ENCODE measurements at places on chromosomes 16 and 17. TPM values are rescaled to one million over a fixed set of nuclear protein-coding genes. Genes with fewer than 3 reads are reported as not detected.

Gene CRYBA1
- polyA plus RNA-seq: not detected

DNA sequence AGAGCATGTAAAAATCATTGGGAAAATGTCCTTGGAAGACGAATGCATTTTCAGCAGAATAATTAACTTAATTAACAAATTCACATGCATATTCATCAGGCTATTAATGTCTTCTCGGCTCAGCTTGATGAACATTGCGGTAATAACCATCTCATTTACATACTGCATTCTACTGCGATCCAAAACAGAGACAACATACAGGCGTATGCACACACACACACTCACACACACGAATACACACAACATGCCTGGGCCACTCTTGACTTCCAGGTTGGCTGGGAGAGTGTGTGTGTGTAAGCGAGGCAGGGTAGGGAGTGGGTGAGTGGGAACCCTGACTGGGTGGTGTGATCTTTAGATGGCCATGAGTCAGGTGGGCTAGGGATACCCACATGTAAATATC is 44.7 kb downstream of the NEUROD2 start:
- DNase-seq: no peak
- no peak overlapping the region for H3K27ac ChIP-seq
- no peaks in the 10 kb centered on the region for H3K27me3 ChIP-seq
- H3K36me3 ChIP-seq: peaks cover 22% of the 10 kb centered on the region
- peaks cover 44% of the 10 kb centered on the region for H3K4me1 ChIP-seq

Gene SDR42E1
- polyA plus RNA-seq: 1.1 TPM

DNA sequence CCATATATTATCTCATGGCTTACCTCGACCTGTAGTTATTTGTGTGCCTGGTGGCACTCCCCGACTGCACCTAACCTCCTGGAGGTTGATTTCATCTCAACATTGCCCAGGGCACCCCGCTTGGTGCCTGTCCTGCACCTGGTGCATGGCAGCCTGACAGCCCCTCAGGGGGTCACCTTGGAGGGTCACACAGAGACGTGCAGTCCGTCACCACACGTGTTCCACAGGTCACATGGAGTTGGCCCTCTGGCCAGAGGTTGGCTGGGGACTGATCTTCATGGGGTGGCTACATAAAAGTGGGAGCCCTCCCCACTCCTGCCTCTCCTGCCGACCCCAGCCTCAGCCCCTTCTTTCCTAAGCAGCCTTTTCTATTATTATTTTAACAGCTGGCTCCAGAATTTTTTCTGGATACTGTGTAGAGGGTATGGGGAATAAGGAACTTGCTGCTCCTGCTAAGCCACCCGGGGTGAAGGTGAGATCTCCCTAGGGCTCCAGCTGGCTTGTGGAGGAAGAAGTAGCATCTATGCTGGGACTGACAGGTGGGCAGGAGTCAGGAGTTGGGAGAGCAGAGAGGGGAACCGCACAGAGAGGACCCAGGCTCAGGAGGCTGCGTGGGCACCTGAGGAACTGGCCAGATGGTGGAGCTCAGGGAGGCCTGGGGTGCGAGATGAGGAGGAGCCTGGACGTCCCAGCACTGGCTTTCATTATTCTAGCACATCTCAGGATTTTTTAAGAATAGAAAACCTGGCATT is 12.5 kb upstream of the NKD1 start:
- H3K4me1 ChIP-seq: no peaks in the 10 kb centered on the region
- peaks cover 16% of the 10 kb centered on the region for H3K27me3 ChIP-seq
- DNase-seq: no peak
- H3K4me3 ChIP-seq: no peak overlapping the region

- H3K27ac ChIP-seq: no peak overlapping the region
- no peaks in the 10 kb centered on the region for H3K36me3 ChIP-seq
- H3K4me3 ChIP-seq: no peak overlapping the region
- DNase-seq: no peak
- peaks cover 16% of the 10 kb centered on the region for H3K4me1 ChIP-seq
Observed at GRCh38 chr17:19712436-19713004, 3.9 kb downstream of the SLC47A2 start.

DNA sequence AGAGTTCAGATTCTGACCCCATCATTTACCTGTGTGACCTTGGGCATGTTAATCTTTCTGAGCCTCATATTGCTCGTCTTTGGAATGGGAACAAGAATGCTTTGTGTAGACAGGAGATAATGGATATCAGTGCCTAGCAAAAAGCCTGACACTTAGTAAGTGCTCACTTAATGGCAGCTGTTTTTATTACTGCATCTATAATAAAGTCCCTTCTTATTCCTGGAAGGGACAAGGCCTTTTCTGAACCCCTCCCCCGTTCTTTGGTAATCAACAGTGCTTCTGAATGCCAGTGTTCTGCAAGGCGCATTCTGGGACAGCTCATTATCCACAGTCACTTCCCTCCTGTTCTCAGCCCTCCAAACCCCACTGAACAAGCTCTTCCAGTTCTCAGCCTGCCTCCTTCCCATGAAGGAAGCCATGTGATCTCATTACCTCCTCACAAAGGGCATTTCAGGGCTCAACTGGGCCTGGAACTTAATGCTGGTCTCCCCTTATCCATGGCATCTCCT is 25.1 kb upstream of the SUPT4H1 start:
- H3K4me3 ChIP-seq: no peak overlapping the region
- peaks cover 2% of the 10 kb centered on the region for H3K27me3 ChIP-seq
- H3K36me3 ChIP-seq: no peaks in the 10 kb centered on the region
- H3K27ac ChIP-seq: no peak overlapping the region
- no peak for DNase-seq
- H3K4me1 ChIP-seq: peaks cover 5% of the 10 kb centered on the region

DNA sequence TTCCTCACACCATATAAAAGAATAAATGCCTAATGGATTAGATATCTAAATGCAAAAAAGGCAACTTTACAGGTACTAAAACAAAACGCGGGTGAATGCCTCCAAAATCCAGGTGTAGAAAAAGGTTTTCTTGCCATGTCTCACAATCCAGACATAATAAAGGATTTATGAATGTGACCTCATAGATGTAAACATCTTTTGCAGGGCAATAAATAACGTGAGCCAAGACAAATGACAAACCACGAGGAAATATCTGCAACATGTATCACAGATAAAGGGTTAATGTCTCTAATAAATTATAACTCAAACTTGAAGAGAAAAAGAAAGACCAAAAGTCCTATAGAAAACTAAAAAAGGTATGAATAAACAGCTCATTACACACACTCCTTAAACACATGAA is 180.7 kb downstream of the PARN start:
- DNase-seq: no peak
- H3K4me3 ChIP-seq: no peak overlapping the region
- no peaks in the 10 kb centered on the region for H3K27me3 ChIP-seq
- H3K36me3 ChIP-seq: no peaks in the 10 kb centered on the region
- H3K27ac ChIP-seq: no peak overlapping the region
- peaks cover 4% of the 10 kb centered on the region for H3K4me1 ChIP-seq

DNA sequence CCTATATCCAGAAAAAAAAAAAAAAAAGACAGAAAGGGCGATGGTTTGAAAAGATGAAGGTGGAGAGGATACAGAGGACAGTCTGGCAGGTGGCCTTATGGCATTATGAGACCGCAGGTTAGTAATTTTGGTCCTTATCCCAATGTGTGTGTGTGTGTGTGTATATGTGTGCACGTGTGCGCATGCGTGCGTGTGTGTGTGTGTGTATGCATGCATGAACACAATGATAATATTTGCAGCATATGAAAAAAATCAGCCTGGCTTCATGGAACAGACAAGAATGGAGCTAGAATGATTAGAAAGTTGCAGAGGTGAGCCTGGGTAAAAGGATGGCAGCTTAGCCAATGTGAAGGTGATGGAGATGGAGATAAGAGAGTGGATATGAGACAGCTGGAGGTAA is 83.4 kb downstream of the LYRM1 start:
- H3K27ac ChIP-seq: no peak overlapping the region
- H3K4me1 ChIP-seq: no peaks in the 10 kb centered on the region
- no peaks in the 10 kb centered on the region for H3K27me3 ChIP-seq
- H3K36me3 ChIP-seq: no peaks in the 10 kb centered on the region
- no peak for DNase-seq
- no peak overlapping the region for H3K4me3 ChIP-seq

Gene GUCY2D
- polyA plus RNA-seq: not detected

GRCh38 chr17:63419398-63419797 is 26.7 kb downstream of the CYB561 start:
- H3K4me1 ChIP-seq: no peaks in the 10 kb centered on the region
- no peak overlapping the region for H3K27ac ChIP-seq
- no peak overlapping the region for H3K4me3 ChIP-seq
- H3K36me3 ChIP-seq: peaks cover 94% of the 10 kb centered on the region
- DNase-seq: no peak

DNA sequence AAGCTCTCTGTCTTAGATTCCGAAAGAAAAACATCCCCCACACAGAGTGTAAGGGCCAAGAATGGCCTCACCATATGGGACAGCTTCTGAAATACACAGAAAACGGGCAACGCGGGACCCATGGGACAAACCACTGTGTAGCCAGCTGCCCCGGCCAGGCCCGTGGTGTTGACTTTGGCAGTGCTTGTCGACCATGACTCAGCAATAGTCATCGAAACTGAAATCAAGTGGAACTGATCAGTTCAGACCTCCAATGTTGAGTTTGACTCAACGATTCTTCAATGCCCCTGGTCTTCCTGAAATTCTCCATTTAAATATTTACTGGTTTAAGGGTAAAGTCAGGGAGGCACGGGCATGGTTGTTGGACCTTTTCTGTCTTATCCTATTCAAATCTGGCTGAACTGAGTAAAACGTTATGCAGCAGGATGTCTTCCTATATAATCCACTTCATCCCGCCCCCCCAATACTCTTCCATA is 27.5 kb downstream of the ZFHX3 start:
- peak; percentile 58 for DNase-seq
- peaks cover 24% of the 10 kb centered on the region for H3K4me1 ChIP-seq
- H3K27ac ChIP-seq: no peak overlapping the region
- no peaks in the 10 kb centered on the region for H3K36me3 ChIP-seq
- H3K27me3 ChIP-seq: no peaks in the 10 kb centered on the region

DNA sequence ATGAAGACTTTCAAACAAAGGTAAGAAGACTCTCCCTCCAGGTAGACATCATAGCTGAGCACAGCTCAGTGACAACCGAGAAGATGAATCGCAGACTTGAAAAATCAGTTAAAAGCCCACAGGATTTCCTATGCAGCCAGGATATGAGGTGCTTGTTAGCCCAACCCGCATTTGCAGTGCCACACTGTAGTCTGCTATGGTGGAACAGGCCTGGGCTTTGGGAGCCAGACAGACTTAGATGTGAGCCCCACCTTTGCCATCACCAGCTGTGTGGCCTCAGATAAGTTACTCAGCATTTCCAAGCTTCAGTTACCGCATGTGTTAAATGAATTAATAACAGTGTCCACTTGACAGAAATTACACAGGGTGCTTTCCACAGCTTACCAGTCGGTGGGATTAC is 204.4 kb upstream of the HS3ST3A1 start:
- no peak overlapping the region for H3K27ac ChIP-seq
- no peak for DNase-seq
- no peaks in the 10 kb centered on the region for H3K27me3 ChIP-seq
- no peaks in the 10 kb centered on the region for H3K4me1 ChIP-seq
- H3K36me3 ChIP-seq: no peaks in the 10 kb centered on the region

Gene CIBAR2
- 0.30 TPM for polyA plus RNA-seq

DNA sequence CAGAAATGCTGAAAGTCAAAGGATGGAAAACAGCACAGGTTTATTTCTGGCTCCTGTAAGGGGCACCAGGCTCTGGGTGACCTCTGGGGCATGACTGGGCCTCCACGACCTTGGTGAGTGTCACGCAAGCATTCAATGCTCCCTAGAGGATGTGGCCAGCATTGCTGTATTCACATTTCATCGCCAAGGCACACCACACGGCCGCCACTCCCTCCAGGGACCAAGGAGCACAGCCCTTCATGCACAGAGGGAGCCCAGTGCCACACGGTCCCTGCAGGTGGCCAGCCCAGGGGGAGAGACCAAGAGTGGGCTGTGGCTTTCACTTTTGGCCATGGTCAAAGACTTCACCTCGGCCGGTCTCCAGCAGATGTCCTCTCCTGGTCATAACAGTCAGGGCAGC is 137.4 kb upstream of the TNRC6C start:
- DNase-seq: no peak
- no peaks in the 10 kb centered on the region for H3K36me3 ChIP-seq
- no peak overlapping the region for H3K27ac ChIP-seq

- H3K4me3 ChIP-seq: no peak overlapping the region
- H3K4me1 ChIP-seq: peaks cover 51% of the 10 kb centered on the region
- DNase-seq: no peak
- H3K27me3 ChIP-seq: peaks cover 67% of the 10 kb centered on the region
- no peaks in the 10 kb centered on the region for H3K36me3 ChIP-seq
Observed at GRCh38 chr17:79930877-79931816, 91.9 kb upstream of the CBX4 start.

- no peak overlapping the region for H3K27ac ChIP-seq
- H3K4me3 ChIP-seq: no peak overlapping the region
- DNase-seq: no peak
- H3K4me1 ChIP-seq: no peaks in the 10 kb centered on the region
- H3K27me3 ChIP-seq: no peaks in the 10 kb centered on the region
- H3K36me3 ChIP-seq: peaks cover 11% of the 10 kb centered on the region
Observed at GRCh38 chr17:3603119-3603869, 5.9 kb downstream of the TRPV1 start.

DNA sequence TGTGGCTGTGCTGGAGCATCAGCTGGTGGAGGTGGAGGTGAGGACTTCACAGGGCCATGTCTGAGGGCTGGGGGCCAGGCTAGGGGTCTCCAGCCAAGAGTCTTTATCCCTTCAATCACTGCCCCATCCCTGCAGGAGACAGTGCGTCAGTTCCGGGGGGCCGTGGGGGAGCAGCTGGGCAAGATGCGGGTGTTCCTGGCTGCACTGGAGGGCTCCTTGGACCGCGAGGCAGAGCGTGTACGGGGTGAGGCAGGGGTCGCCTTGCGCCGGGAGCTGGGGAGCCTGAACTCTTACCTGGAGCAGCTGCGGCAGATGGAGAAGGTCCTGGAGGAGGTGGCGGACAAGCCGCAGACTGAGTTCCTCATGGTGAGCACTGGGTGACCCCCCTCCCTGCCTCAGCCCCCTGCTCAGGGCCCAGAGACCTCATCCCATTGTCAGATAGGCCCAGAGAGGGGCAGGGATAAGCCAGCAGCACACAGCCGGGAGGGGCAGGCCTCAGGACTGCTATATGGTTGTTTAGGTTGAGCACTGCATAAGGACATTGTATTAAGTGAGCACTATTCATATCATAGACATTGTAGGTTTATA is 2.3 kb upstream of the PYDC1 start:
- no peak for DNase-seq
- peaks cover 35% of the 10 kb centered on the region for H3K36me3 ChIP-seq
- no peak overlapping the region for H3K27ac ChIP-seq
- peaks cover 42% of the 10 kb centered on the region for H3K27me3 ChIP-seq
